ENCODE measurements at places on chromosomes 7 and 10.

GRCh38 chr7:130543487-130544010 is 51.7 kb downstream of the MEST start:
- no peak overlapping the region for H3K4me3 ChIP-seq
- no peaks in the 10 kb centered on the region for H3K27me3 ChIP-seq
- H3K27ac ChIP-seq, result no peak overlapping the region
- H3K4me1 ChIP-seq, result no peaks in the 10 kb centered on the region
- no peaks in the 10 kb centered on the region for H3K36me3 ChIP-seq

DNA sequence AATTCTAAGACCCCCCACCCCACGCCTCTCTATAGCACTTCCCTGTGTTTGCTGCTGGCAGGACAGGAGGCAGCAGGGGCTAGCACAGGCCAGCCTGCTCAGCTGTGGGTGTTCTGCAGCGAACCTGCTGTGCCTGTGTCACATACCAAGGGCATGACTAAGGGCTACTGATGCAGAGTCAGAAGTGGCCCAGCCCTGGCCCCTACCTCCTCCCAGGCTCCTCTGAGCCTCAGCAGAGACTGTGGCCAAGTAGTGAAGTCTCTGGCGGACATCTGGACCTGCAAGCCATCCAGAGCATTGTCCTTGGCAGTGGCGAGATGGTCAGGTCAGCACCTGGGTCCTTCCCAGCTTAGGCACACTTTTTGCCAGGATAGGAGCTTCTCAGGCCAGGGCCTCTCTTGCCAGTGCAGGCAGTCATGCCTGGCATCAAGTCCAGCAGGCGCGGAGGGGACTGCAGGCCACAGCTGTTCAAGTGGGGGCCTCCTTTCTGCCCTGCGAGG is 116.3 kb upstream of the RET start:
- H3K27me3 ChIP-seq, result no peaks in the 10 kb centered on the region
- DNase-seq, result no peak
- no peaks in the 10 kb centered on the region for H3K36me3 ChIP-seq
- H3K4me3 ChIP-seq, result no peak overlapping the region
- no peaks in the 10 kb centered on the region for H3K4me1 ChIP-seq
- no peak overlapping the region for H3K27ac ChIP-seq

GRCh38 chr7:2953588-2954407 is 89.9 kb downstream of the CARD11 start:
- peak; percentile 37 for DNase-seq
- peaks cover 42% of the 10 kb centered on the region for H3K4me1 ChIP-seq
- H3K27ac ChIP-seq, result peak overlapping the region; percentile 28
- H3K36me3 ChIP-seq, result peaks cover 26% of the 10 kb centered on the region
- H3K27me3 ChIP-seq, result no peaks in the 10 kb centered on the region

DNA sequence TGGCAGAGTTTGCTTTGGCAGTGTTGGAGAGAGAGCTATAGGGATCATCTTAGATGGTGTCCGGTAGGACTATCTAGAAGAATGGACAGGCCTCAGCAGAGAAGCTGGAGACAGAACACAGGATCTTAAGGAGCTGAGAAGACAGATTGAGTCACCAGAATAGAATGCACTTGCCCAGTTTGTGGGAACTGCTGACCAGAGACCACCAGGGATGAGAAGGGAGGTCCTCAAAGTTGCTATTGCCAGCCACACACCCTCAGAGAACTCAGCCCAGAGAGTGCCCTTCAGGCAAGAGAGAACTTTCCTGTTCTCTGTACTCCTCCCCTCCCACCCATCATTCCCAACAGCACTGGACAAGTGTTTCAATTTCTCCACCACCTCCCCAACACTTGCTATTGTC is 25.3 kb upstream of the GALNT11 start:
- no peak overlapping the region for H3K4me3 ChIP-seq
- no peaks in the 10 kb centered on the region for H3K36me3 ChIP-seq
- no peak for DNase-seq
- H3K4me1 ChIP-seq, result no peaks in the 10 kb centered on the region

GRCh38 chr7:21568762-21569161 is 25.9 kb downstream of the DNAH11 start:
- H3K27ac ChIP-seq, result no peak overlapping the region
- no peaks in the 10 kb centered on the region for H3K27me3 ChIP-seq
- DNase-seq, result no peak

DNA sequence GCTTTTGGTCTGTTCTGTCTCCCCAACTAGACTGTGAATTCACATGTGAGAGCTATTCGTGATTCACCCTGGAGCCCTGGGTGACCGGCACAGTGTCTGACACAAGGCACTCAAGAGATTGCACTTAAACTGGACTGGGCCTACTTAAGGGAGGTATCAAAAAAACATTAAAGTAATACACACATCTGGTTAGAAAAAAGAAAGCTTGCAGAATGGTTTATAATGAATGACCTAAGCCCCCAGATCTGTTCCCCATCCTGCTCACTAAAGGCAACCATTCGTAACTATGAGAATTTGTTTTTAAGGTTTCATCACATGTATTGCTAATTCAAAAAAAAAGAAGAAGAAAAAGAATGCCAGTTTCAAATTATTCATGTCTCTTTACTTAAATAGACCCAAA is 74.5 kb downstream of the DGKI start:
- no peak for DNase-seq
- no peak overlapping the region for H3K4me3 ChIP-seq
- no peaks in the 10 kb centered on the region for H3K36me3 ChIP-seq
- H3K27me3 ChIP-seq, result no peaks in the 10 kb centered on the region
- H3K4me1 ChIP-seq, result no peaks in the 10 kb centered on the region

DNA sequence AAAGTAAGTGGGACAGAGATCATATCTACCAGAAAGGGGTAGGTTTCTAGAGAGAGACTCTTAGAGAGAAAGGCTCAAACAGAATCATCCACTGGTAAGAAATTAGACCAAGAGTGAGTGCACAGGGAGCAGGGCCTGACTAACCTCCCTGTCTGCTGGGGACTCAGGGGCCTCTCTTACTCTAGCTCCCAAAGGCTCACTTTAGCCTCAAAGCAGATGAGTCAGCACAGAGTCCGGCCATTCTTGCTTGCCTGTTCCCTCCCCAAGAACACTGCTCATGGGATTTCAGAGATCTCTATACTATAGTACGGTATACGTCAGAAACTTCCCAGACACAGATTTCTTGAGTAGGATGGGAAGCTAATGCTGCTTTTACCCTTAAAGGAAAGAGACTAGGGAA is 32.7 kb downstream of the RBM28 start:
- peaks cover 67% of the 10 kb centered on the region for H3K36me3 ChIP-seq
- no peaks in the 10 kb centered on the region for H3K4me1 ChIP-seq
- H3K27ac ChIP-seq, result no peak overlapping the region
- H3K4me3 ChIP-seq, result no peak overlapping the region
